Regular cardiac myocyte (primary cell): ENCODE measurements at places on chromosomes 2 and 18. TPM values are rescaled to one million over a fixed set of nuclear protein-coding genes. Genes with fewer than 3 reads are reported as not detected.

The FEV gene
- total RNA-seq, result not detected in 2 replicates

The HOXD3 gene
- 0.28 TPM in 1 of 2 replicates, not detected in the other for total RNA-seq

The RPRD1A gene
- 59.5 and 63.3 TPM in 2 replicates for total RNA-seq

The GPR39 gene
- 2.3 and 2.8 TPM in 2 replicates for total RNA-seq

The GNLY gene
- total RNA-seq, result not detected in 2 replicates

The ALPP gene
- not detected in 2 replicates for total RNA-seq

The CFAP210 gene
- under 0.01 TPM in 1 of 2 replicates, not detected in the other for total RNA-seq

The MAP3K20 gene
- total RNA-seq, result 52.4 and 64.6 TPM in 2 replicates

The EHD3 gene
- total RNA-seq, result 56.6 and 57.5 TPM in 2 replicates

The LRRTM4 gene
- total RNA-seq, result not detected in 2 replicates

The PMAIP1 gene
- total RNA-seq, result 2.5 and 6.7 TPM in 2 replicates

The SCN9A gene
- 20.3 and 22.0 TPM in 2 replicates for total RNA-seq

The COX7A2L gene
- 232 and 364 TPM in 2 replicates for total RNA-seq

The SPAG16 gene
- total RNA-seq, result 24.7 and 43.1 TPM in 2 replicates

The FASTKD1 gene
- 19.0 and 21.4 TPM in 2 replicates for total RNA-seq

The ANKRD30B gene
- 0.96 and 4.5 TPM in 2 replicates for total RNA-seq

The SRBD1 gene
- 20.1 and 25.9 TPM in 2 replicates for total RNA-seq

The TRIM43 gene
- not detected in 2 replicates for total RNA-seq

The TANC1 gene
- total RNA-seq, result 24.3 and 24.8 TPM in 2 replicates

The LONRF2 gene
- total RNA-seq, result under 0.01 and 0.19 TPM in 2 replicates

The EML6 gene
- 0.58 and 1.1 TPM in 2 replicates for total RNA-seq

The CCDC141 gene
- 0.19 and 0.56 TPM in 2 replicates for total RNA-seq

The UGT1A4 gene
- 0.28 TPM in 1 of 2 replicates, not detected in the other for total RNA-seq

The SULT1C2 gene
- under 0.01 and 0.85 TPM in 2 replicates for total RNA-seq

The SIX3 gene
- not detected in 2 replicates for total RNA-seq

The KLHL14 gene
- total RNA-seq, result under 0.01 TPM in 1 of 2 replicates, not detected in the other

The CHRNG gene
- total RNA-seq, result not detected in 2 replicates

The MC5R gene
- under 0.01 TPM in 1 of 2 replicates, not detected in the other for total RNA-seq

The SPATA3 gene
- not detected in 2 replicates for total RNA-seq

The GPAT2 gene
- 7.6 and 37.0 TPM in 2 replicates for total RNA-seq

The ROCK1 gene
- total RNA-seq, result 27.9 and 33.4 TPM in 2 replicates

The EMILIN2 gene
- 11.0 and 16.1 TPM in 2 replicates for total RNA-seq

The CRYGC gene
- total RNA-seq, result not detected in 2 replicates

The ALK gene
- total RNA-seq, result under 0.01 TPM in 1 of 2 replicates, not detected in the other

The MARCHF4 gene
- 1.1 and 3.3 TPM in 2 replicates for total RNA-seq

The SMIM21 gene
- total RNA-seq, result not detected in 2 replicates

The SRD5A2 gene
- total RNA-seq, result not detected in 2 replicates

The FTCDNL1 gene
- 1.1 and 2.1 TPM in 2 replicates for total RNA-seq

The USP34 gene
- total RNA-seq, result 73.2 and 104 TPM in 2 replicates

The BOLL gene
- total RNA-seq, result not detected in 2 replicates

The D2HGDH gene
- 13.8 and 17.8 TPM in 2 replicates for total RNA-seq

The TEX44 gene
- not detected in 2 replicates for total RNA-seq

The MORN2 gene
- 10.1 and 16.5 TPM in 2 replicates for total RNA-seq

The SFT2D3 gene
- 4.4 and 5.6 TPM in 2 replicates for total RNA-seq

The RBKS gene
- 1.5 and 2.3 TPM in 2 replicates for total RNA-seq

The C2orf69 gene
- total RNA-seq, result 14.4 and 17.3 TPM in 2 replicates

The ASAP2 gene
- total RNA-seq, result 44.5 and 59.2 TPM in 2 replicates

The TWIST2 gene
- 13.4 and 19.4 TPM in 2 replicates for total RNA-seq

The RGPD8 gene
- 16.5 and 25.1 TPM in 2 replicates for total RNA-seq

The FAM237A gene
- total RNA-seq, result not detected in 2 replicates
